ENCODE measurements at places on chromosomes 7 and 10.

DNA sequence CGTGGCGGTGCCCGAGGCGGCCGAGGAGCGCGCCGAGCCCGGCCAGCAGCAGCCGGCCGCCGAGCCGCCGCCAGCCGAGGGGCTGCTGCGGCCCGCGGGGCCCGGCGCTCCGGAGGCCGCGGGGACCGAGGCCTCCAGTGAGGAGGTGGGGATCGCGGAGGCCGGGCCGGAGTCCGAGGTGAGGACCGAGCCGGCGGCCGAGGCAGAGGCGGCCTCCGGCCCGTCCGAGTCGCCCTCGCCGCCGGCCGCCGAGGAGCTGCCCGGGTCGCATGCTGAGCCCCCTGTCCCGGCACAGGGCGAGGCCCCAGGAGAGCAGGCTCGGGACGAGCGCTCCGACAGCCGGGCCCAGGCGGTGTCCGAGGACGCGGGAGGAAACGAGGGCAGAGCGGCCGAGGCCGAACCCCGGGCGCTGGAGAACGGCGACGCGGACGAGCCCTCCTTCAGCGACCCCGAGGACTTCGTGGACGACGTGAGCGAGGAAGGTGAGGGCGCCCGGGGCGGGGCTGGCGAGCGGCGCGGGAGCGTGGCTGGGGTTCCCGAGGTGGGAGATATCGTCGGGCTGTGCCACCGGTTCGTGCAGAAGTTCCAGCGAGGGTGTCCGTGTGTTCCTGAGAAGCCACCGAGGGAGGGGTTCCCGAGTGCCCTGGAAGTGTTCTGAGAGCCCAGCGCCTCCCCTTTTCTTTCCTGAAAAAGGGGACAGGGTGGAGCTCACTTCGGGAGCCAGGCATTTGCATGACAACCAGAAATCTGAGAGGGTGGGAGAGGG, 495 bp downstream of the EIF3B start:
- no peak for DNase-seq

GRCh38 chr10:11877591-11877905, 54.4 kb downstream of the PROSER2 start:
- no peak for DNase-seq

- no peak for DNase-seq
These were observed 90.0 kb upstream of the ADRB1 start for GRCh38 chr10:113953505-113954272.

DNA sequence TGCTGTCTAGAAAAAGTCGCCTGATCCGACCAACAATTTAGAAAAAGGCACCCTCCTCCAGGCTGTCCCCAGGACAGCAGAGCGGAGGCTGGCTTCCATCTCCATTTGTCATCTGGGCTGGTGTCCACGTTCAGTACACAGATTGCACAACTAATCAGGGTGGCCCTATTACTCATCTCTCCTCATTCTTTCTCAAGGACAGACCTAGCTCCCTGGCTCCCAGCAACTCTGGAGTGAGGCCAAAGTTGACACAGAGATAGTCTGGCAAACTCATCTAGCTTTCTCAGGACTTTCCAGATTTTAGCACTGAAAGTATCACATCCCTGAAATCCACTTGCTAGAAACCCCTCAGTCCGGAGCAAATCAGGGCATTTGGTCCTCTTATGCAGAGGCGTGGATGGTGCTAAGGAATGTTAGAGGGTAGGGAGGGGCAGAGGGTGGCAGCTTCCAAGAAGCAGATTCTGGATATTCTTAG, 75.1 kb downstream of the DNAH11 start:
- DNase-seq: no peak

- DNase-seq: no peak
These were observed 140.6 kb downstream of the PTPN20 start for GRCh38 chr10:47051741-47052238.

DNA sequence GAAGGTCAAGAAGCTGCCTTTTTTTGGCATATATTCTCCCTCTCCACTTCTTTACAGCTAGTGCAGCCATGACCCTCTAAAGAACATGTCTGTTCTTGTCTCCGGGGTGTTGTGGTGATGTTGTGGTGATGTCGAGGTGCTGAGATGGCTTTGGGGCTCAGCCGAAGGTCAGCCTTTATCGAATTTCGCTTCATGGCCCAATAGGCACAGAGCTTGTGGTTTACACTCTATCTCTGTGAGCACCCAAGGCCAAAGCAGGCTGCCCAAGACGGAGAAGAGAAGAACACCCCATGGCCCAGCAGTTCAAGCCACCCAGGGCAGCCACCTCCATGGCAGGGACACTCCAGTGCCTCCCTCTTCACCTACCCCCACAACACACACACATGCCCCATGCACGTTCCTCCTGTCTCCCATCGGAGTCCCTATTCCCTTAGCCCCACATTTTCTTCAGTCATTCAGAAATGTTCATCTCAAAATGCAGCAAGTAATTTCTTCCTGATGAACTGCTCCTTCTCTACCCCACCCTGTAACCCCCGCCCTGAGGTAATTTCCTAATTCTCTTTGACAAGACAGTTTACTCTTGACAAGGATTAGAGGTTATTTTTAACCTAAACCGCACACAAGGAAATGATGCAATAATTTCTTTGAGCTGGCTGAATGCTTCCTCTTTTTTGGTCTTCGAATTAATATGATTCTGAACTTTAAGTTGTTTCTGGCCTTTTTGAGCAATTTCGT, 18.6 kb upstream of the ADRB1 start:
- DNase-seq: no peak

GRCh38 chr7:17144322-17144721, 154.1 kb upstream of the AHR start:
- no peak for DNase-seq

DNA sequence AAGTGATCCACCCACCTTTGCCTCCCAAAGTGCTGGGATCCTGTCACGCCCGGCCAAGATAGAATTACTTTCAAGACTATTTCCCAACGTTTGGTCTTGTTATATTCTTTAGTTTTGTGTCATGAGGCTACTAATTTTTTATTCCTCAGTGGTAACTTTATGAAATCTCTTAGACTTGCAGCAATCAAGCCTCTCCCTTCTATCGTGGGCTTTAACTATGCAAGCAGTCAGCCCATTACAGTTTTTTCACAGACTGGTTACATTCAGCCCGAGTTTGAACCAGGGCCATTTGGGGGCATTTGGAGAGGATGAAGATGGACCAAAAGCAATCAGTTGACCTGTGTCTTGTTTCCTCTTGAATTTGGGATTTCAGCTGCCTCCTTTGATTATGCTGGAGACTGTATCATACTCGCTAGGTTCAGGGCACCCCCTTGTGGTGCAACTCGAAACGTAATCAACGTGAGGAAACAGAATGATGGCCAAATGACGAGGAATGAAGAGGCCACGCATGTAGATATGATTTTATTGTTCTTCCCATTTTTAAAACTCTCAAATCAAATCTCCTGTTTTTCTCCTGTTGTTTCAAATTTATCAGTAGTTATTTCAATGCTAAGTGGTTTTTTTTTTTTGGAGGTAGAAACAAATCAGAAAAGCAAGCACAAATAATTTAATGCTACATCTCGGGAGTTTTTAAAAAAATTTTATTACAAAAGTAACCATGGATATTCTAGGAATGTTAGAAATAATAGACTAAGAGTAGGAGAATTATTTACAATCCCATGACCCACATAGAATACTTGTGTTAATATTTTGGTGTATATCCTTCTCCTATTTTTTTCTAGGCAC, 151.6 kb downstream of the KIAA1217 start:
- peak; percentile 50 for DNase-seq

DNA sequence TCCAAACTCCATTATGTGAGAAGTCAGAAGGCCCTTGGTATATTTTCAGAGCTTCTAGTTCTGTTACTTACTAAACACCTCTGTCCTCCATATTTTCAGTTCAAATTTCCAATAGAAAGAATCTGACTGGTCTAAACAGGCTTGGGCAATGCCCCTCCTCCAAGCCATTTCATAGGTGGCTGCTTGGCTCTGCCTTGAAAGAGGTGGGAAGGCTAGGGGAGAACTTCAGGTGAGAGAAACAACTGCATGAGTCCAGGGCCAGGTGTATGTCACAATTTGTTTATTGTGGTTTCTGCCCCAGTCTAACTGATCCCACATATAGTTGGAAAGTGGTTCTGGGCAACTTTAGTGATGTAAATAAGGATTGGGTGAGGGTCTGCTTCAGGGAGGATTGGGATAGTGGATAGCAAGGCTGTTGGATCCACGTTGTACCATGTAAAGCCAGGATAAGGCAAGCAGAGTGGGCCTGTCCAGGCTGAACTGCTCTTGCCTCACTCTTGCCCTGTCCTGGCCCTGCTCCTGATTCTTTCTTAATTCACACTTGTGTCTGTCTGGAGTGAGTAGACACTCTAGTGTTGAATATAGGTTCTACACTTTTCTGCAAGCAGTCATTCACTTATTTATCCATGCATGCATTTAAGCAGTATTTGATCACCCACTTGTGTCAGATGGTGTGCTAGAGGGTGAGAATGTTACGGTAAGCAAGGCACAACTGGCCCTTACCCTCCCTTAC, 67.5 kb upstream of the COMTD1 start:
- DNase-seq: no peak

- DNase-seq: no peak
These were observed 8.5 kb upstream of the SLC39A12 start for GRCh38 chr10:17943033-17943745.

- DNase-seq: no peak
These were observed 226.3 kb upstream of the NPVF start for GRCh38 chr7:25454562-25455041.

GRCh38 chr7:7539711-7540110, 4.0 kb upstream of the COL28A1 start:
- DNase-seq: no peak

DNA sequence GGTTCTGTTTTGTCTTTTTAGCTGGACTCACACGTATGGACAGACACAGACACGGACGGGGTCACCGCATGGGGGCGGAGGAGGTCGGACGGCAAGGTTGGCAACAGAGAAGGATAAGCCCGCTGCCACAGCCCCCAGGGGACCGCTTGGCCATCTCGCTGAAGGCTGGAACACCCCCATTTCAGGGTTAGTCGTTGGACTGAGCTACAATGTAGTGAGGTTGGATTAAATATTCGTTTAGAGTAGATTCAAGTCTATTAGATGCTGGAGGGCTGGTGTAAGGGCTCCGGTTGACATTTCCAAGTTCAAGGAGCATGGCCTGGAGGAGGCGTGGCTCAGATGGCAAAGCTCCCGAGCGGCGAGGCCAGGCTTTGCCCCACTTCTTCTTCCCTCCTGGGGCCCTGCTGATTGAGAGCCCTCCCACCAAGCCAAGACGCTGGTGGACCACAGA, 35.2 kb downstream of the PPIF start:
- peak; percentile 66 for DNase-seq

- no peak for DNase-seq
These were observed 547.9 kb upstream of the FOXK1 start for GRCh38 chr7:4134204-4134603.

DNA sequence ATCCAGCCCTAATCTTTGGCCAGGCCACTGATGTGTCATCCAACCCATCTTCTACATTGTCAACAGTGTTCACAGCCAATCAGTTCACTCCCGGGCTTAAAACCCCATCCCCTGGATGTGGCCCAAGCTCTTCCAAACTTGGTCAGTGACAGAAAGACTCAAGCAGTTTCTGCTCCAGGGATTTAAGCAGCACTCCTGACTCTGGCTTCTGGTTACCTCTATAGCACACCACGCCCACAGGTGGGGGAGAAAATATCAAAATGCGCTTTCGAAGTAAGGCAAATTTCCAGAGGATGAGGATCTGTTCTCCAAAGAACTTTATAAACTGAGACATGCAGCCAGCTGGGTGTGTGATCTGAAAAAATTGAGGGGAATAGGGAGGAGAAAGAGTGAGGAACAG, 35.9 kb downstream of the DENND11 start:
- no peak for DNase-seq

DNA sequence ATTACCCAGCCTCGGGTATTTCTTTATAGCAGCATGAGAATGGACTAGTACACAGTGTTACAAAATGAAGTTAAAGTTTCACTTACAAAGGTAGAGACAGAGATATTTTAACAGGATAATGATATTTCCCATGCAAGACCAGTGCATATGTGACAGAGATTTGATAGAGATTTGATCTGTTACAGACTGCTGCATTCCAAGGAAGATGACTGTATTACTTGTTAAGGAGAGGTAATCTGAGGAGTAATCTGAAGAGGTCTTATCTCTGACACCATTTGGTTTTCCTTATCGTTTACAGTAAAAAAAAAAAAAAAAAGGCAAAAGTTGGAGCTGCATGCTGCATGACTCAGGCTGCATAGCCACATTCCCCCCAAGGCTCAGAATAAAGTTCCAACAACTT, 289.6 kb downstream of the POM121L12 start:
- DNase-seq: no peak

DNA sequence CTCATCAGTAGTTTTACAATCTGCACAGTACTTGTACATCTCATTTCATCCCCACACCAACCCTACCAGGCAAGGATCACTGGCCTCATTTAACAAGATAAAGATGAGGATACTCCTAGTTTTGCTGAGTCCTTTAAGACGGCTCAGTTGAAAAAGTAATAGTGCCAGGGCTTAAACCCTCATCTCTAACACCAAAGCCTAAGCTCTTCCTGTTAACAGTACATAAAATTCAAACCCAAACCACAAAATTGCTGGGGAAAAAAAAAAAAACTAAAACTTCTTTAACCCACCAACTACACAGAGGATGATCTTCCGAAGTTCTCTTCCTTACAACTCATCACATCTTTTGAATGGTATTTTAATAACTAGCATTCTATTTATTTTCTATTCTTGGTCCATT, 1.3 kb downstream of the SAR1A start:
- DNase-seq: no peak

- no peak for DNase-seq
These were observed 416.3 kb upstream of the COBL start for GRCh38 chr7:51732951-51733350.

DNA sequence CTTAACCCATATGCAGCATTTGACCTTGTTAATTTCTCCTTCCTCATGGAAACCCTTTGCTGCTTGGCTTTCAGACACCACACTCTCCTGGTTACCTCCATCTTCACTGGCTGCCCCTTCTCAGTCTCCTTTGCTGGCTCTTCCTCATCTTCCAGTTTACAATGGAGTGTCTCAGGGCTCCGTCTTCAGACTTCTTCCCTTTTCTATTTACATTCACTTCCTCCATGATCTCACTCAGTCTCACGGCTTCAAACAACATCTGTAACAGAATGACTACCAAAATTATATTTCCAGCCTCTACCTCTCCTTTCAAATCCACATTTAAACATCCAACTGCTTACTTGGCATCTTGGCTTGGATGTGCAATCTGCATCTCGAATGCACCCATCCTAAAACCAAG, 140.4 kb downstream of the DKK1 start:
- no peak for DNase-seq

- no peak for DNase-seq
These were observed 28.3 kb downstream of the NRP1 start for GRCh38 chr10:33306126-33306525.

- DNase-seq: no peak
These were observed 484.5 kb downstream of the PLXDC2 start for GRCh38 chr10:20300735-20301134.

GRCh38 chr10:47452495-47453140, 31.3 kb downstream of the ANXA8 start:
- DNase-seq: no peak

All from posterior cingulate gyrus (tissue), 11 donors.